ENCODE measurements at places on chromosomes 4 and X.

DNA sequence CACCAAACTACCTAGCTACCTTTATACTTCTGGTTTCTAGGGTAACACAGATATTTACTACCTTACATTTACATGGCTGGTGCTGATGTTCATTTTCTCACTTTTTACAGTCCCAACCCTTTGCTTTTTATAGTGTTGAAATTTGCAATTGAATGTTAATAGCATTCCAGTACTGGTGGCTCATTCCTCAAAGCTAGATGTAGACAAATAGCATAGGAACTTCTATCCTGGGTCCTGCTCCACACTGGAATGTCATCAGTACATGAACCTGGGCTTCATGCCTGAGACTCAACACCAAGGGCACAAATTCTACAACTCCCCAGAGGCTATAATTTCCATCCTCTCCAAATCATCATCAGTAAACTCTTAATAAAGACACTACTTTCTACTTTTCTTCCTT lies 10.3 kb upstream of the TRMT2B start:
- no peak for DNase-seq

GRCh38 chr4:54961357-54961975 lies 163.9 kb downstream of the KDR start:
- no peak for DNase-seq

- no peak for DNase-seq
These were observed 766.9 kb upstream of the IGFBP7 start for GRCh38 chr4:57877047-57877458.

DNA sequence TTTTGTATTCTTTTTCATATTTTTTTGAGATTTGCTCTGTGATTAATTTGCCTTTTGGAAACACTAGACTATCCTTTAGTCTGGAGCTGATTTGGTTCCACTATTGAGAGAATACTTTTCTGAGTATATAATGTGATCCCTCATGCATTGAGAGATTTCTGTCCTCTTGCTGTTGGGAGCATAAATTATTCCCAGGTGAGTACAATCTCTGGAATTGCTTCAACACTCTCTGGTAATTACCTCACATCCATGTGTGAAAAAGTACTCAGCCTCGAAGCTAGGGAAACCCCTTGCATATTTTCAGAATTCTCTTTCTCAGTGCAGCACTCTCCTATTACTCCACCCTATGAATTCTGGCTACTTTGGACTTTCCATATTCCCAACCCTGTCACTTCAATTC lies 550.0 kb downstream of the RAPGEF2 start:
- no peak for DNase-seq

- no peak for DNase-seq
These were observed 88.8 kb upstream of the KDR start for GRCh38 chr4:55214172-55214571.

DNA sequence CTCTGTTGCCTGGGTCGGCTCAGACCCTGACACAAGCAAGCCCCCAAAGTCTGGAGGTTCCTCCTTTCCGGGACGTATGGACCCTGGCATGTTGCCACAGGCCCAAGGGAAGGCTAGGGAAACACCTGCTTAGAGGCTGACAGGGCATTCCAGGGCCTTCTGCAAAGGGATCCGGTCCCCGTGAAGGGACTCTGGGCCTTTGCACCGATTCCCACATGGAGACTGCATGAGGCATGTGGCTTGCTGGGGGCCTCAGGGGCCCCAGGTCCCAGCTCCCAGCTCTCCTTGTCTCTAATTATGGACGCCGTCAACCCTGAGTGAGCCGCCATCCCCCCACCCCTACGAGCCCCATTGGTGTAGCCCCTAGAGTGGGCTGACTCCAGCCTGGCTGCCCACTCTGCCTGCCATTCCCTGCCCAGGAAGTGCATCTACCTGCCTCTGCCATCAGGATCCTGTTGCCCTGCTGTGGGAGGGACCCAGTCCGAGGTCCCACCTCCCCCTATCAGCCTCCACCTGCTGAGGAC lies 4.2 kb upstream of the RGS12 start:
- no peak for DNase-seq

- DNase-seq, result no peak
These were observed 264.0 kb downstream of the TRIML1 start for GRCh38 chr4:188403272-188403671.

- no peak for DNase-seq
These were observed 216.3 kb upstream of the LEF1 start for GRCh38 chr4:108385076-108385475.

- DNase-seq, result no peak
These were observed 238.9 kb downstream of the MAML3 start for GRCh38 chr4:139915037-139915436.

- no peak for DNase-seq
These were observed 151.5 kb downstream of the CFAP47 start for GRCh38 chrX:36071061-36071460.

GRCh38 chrX:75786290-75786689 lies 1.2 kb upstream of the MAGEE2 start:
- DNase-seq, result no peak

GRCh38 chr4:147984065-147984777 lies 252.3 kb downstream of the ARHGAP10 start:
- DNase-seq, result peak; percentile 1

DNA sequence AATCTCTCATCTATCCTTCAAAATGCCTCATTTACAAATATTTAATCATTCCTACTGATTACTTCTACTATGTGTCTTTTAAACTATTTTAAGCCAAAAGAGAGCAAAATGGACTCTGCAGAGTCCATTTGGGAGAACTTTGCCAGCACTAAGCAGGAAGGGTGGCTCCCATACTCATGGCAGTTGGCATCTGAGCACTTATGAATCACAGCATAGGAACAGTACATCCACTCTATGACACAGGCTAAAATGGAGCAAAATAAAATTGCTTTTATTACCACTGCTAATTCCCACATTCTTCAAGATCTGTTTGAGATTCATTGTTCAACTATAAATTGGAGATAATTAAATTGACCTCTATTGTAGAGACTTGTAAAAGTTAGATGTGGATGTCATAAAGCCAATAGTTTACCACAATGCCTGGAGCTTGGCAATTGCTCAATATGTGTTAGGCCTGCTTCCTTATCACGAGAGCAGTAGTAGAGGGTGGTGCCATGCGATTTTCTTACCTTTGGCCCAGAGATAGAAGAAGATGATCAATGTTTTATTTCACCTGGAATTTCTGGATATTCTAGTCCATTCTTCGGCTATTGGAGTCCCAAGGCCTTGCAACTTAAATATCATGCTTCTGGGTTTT lies 19.1 kb downstream of the HPGD start:
- no peak for DNase-seq

- DNase-seq, result no peak
These were observed 199.8 kb upstream of the FRG1 start for GRCh38 chr4:189740873-189741272.

DNA sequence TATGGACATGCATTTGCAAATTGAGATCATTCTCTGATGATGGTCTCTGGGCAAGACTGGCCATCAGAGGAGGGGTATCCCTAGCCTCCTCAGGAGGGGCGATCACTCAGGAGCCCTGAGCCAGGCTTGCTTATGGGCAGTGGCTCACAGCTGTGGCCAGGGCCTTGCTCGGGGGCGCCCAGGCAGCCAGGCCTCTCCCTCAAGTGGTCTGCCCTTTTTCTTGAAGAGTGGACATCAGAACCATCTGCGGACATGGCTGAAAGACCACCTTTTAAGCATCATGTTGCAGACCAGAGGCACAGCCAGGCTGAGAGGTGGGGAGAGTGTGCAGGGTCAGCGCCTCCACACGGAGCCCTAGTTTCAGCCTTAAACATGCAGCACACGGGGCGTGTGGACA lies 106.7 kb upstream of the PSAPL1 start:
- DNase-seq, result no peak

DNA sequence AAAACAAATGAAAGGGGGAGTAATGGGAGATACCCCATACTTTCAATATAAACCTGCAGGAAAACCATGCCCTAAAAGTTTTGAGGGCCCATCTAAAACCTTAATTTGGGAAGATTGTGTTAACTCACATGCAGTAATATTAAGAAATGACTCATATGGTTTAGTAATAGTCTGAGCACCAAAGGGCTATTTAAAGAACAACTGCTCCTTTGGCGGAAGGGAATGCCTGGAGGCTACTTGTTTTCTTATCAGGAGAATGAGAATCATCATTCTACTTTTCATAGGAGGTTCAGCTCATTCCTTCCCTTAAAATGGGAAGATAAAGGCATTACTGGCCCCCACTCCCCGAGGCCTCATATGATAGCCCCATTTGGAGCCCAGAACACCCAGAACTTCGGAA lies 47.6 kb downstream of the SPIN3 start:
- DNase-seq, result no peak

DNA sequence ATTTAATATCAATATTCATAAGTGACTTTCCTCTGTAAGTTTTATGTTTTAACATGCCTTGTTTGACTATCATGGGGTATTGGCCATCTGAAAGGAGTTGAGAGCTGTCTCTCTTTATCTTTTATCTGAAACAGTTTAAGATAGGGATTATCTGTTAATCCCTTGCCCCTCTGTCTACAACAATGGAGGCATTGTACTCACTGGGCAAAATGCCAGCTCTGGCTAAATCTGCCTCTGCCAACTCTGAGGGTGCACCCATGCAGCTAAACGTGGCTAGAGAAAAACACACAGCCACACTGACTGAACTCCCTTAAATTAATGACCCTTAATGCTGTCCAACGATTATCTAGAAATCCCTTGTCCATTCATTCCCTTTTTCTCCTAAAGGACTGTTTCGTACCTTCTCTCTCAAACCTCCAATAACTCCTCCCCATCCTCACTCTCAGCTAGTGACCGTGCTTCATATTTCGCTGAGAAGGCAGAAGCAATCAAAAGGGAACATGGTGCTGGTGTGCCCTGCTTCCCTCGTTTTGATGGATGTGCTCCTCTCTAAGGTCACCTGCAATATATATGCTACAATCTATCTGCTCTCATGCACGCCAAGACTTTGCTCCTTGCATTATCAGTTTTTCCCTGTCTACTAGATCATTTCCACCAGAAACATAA lies 10.3 kb downstream of the PHKA2 start:
- DNase-seq, result no peak

GRCh38 chr4:129545599-129546278 lies 449.8 kb downstream of the C4orf33 start:
- DNase-seq, result no peak

DNA sequence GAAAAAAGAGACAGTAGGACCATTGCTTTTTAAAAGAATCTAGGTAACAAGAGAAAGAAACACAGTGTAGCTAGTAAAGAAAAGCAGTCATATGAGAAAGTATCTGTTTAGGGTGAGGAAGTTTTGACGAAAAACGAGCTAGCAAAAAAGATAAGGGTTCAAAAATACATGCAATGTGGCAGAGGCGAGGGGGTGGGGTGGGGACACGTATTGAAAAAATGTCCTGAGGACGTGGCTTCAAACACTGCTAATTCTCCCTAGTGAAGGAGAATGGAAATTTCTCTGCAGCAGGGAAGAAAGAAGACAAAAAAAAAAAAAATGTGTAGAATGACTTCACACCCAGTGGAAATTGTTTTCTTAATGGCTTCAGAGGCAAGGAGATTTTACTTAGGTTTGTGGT lies 856.4 kb upstream of the INTU start:
- DNase-seq, result no peak

DNA sequence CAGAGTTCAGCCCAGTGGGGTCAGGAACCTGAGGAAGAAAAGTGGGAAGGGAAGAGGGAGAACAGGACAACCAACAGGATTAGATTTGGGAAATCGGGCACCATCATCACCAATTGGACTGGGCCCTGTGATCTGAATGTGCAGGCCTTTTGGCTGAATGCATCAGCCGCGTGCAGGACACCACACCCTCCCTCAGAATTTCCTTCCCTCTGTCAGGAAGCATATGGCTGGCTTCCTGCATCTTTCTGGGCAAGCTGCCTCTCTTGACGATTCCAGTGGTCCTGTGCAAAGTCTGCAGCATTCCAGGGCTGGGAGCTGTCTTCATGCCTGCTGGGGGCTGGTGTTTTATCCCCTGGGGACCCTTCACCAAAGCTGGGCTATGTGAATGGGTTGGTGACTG lies 16.4 kb downstream of the MAGEA4 start:
- no peak for DNase-seq

DNA sequence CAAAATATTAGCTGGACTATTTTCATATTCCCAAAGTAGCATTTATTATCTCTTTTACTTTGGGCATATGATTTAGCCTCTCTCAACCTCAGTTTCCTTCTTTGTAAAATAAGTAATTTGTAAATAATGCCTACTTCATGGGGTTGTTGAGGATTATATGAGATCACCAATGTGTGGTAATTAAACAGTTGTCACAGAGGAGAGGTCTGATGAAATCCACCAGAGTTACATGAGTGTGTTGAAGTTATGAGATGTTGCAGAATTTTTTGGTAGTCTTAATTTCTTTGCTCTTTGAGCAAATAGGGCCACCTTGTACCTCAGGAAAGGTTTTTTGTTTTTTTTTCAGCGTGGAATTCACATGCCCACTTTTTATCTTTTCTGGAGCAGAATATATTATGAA lies 1.4 kb downstream of the COX7B start:
- DNase-seq, result no peak

- DNase-seq, result no peak
These were observed 256.1 kb upstream of the ITM2A start for GRCh38 chrX:79623098-79623762.

- no peak for DNase-seq
These were observed 58.8 kb upstream of the IGFBP7 start for GRCh38 chr4:57168982-57169381.

DNA sequence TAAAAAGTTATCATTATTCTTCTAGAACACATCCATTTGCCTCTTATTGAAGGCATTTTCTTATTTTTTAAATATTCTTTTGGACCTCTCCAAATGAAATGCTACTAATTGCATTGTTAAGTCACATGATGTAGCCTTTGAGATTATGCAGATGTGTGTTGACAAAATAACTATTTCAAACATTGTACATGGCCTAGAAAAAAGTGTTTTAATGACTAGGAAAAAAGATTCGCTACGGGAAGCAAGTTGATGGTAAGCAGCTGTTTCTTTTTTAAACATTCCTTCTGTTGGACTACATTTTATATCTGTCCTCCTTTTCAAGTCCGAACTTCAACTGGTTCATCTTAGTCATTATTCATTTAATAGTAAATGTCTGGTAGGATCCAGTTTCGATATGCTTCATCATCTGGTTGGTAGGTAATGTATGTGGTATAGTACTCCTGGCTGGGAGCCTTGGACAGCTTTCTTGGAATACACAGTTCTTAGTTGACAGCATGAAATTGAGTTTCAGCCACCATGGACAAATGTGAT lies 34.3 kb upstream of the GUCY1A1 start:
- DNase-seq, result no peak

GRCh38 chr4:78244705-78245485 lies 187.8 kb downstream of the FRAS1 start:
- DNase-seq, result no peak
